ENCODE measurements at places on chromosomes 6 and 20. TPM values are rescaled to one million over a fixed set of nuclear protein-coding genes. Genes with fewer than 3 reads are reported as not detected.
A peak's percentile ranks its signal among the peaks of the same experiment; 100 is the strongest.

DNA sequence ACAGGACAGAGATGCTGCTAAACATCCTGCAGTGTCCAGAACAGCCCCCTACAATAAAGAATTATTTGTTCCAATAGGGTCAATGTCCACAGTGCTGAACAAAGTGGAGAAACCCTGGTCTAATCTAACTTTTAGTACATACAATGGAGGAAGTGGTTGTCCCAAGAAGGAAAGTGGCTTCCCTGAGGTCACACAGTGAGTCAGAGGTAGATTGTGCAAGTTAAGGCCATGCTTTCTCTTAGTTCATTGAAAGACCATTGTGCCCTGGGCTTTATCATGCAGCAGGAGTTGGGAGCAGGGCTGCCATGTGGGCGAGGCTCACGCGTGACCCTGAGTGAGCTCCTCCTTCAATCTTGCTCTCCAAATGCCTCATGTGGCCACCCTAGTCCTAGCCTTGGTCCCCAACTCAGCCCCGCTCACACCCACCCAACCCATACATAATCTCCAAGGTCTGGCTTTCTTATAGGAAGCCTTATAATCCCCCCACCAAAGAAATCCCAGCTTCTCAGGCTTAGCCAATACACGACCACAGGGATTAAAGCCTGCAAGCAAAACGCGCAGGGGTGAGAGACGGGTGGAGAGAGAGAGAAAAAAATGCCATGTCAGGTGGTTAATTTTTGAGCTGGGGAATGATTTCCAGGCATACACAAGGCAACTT lies 19.9 kb downstream of the SLC13A3 start:
- DNase-seq: no peak

The ZSCAN26 gene
- total RNA-seq: 13.9 TPM

- DNase-seq: no peak
These were observed 7.9 kb downstream of the SUPT3H start for GRCh38 chr6:45369870-45370269.

DNA sequence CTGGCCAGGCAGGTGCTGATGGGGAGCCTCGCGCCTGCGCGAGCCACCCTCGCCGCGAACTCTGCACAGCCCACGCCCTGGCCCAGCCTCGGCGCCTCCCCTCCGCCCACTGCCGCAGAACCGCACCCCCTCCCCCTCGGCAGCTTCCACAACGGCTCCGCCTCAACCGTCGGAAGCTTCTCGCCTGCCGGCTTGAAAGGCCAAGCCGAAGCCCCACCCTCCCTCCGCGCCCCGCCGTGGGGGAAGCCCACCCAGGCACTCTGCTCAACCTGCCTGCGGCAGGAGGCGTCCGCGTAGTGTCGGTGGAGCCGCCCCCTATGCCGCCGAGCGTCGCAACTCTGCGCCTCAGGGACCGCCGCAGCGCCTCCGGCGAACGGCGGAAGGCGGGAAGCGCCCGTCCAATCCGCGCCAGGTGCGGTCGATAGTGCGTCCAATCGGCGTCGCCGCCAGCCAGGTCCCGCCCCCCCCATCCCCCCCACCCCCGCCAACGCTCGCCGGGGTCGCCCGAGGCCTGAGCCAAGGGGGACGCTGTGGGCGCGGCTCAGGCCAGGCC lies at the start of gene SYCP2:
Gene SYCP2, minus strand, starts transcription at position 342 of the 553 bp plus-strand sequence. CDS start 11,224 bp downstream, outside the sequence.
- DNase-seq: peak; percentile 28

DNA sequence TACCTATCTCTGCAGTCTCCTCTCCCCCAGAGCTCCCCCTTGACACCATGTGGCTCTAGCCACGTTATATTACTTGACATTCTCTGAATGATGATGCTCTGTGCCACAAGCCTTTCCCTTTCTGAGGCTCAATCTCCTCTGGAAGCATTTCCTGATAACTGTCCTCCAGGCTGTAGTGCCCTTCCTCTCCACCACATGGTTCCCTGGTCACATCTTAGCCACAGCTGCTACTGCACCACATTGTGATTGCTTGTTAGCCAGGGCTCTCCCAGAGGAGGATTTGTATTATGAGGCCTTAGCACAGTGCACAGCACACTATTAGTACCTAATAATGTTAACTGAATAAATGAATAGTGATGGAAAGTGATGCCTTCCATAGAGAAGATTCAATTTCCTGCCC lies 63.9 kb upstream of the RCAN2 start:
- no peak for DNase-seq

DNA sequence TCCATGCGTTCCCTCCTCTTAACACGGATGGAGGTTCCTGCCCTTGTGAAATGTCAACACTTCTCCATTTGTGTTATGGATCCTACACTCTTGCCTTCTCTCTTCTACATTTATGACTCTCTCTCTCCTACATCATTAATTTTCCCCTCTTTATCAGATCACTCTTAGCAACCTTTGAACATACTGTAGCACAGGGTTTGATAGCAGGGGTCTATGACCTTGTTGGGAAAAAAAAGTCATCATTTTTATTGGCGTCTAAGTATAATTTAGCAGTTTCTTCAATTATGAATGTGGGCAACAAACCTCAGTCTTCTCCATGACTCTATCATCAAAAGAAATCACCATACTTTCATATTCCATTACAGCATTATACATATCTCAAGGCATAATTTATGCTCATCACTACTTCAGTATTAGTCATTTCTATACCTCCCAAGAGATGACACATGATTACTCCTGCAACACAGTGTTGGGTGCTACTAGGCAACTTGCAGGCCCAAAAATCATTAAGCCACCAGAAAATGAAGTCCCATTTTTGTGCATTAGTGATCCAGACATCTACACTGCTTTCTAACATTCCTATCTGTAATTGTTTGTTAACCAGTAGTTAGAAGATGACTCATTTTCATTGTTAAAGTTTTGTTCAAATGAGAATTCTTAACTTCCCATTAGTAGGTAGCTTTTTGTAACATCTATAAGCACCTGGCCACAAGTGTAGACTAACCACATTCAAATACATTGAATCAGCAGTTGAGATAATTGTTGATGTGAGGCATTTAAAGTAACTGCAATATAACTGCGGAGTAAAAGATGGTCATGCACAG lies 9.5 kb downstream of the CYP39A1 start:
- DNase-seq: no peak

- no peak for DNase-seq
These were observed 336.2 kb downstream of the FOXA2 start for GRCh38 chr20:22248051-22248667.

- no peak for DNase-seq
These were observed 365.7 kb upstream of the EPHA7 start for GRCh38 chr6:93784794-93785693.

- DNase-seq: no peak
These were observed 147.8 kb downstream of the EDN3 start for GRCh38 chr20:59448196-59448595.

The CST1 gene
- total RNA-seq: not detected

The ARMC12 gene
- 1.5 TPM for total RNA-seq

DNA sequence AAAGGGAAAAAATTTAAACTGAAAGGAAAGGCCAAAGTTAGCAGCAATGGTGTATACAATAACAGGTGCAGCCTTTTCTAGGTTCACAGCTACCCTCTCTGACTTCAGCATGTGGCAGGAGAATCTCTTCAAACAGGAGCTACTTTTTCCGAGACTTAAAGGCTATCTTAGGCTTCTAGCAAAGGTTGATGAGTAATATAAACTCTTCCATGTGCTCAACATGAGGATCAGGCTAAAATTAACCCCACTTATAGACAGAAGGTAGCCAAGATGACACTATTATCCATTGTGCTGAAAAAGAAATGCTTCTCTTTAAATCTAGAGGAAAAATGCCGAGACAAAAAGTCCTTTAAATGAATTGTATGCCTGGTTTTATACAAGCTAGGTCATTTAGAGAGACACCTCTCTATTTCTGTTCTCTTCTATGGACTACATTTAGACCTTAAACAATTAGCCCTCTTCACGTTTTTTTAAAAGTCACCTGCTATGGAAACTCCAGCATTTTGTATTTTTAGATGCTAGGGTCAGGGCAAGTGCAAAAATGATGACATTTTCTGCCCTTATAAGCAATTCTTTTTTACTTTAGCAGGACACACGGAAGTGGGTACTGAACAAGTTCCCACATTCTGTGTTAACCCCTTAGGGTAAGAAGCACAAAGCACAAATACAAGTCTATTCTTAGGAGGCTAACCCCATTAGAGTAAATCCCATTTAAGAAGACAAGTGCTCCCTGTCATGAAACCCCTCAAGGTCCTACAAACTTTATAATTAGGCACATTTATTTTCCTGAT lies 216.8 kb upstream of the CITED2 start:
- no peak for DNase-seq

- no peak for DNase-seq
These were observed 44.4 kb upstream of the SIM1 start for GRCh38 chr6:100509101-100509500.
